ENCODE measurements at places on chromosomes 1 and 21. TPM values are rescaled to one million over a fixed set of nuclear protein-coding genes. Genes with fewer than 3 reads are reported as not detected.

SPRR2G gene
- total RNA-seq: not detected

GBP6 gene
- 0.17 TPM for total RNA-seq

PHTF1 gene
- 17.2 TPM for total RNA-seq

KRTAP19-1 gene
- not detected for total RNA-seq

CDC20 gene
- 1.2 TPM for total RNA-seq

OPRD1 gene
- total RNA-seq: not detected

APOBEC4 gene
- not detected for total RNA-seq

SLC2A5 gene
- 2.0 TPM for total RNA-seq

PLA2G2A gene
- total RNA-seq: not detected

GIPC2 gene
- 0.09 TPM for total RNA-seq

CCDC27 gene
- total RNA-seq: not detected

CLCA1 gene
- not detected for total RNA-seq

DMRTA2 gene
- 0.09 TPM for total RNA-seq

HENMT1 gene
- 4.1 TPM for total RNA-seq

AGPAT3 gene
- 21.4 TPM for total RNA-seq

OR14I1 gene
- not detected for total RNA-seq

A3GALT2 gene
- total RNA-seq: not detected

ANKRD65 gene
- 1.9 TPM for total RNA-seq

PCSK9 gene
- total RNA-seq: 1.1 TPM

PRR9 gene
- total RNA-seq: not detected

JAM2 gene
- 1.4 TPM for total RNA-seq

C1QA gene
- total RNA-seq: not detected

Data from bronchial smooth muscle cell (primary cell).